Naive B cell (primary cell): ENCODE measurements at places on chromosomes 4 and X.
A peak's percentile ranks its signal among the peaks of the same experiment; 100 is the strongest.

- DNase-seq = peak; percentile 75
These were observed 42.9 kb upstream of the HS3ST1 start for GRCh38 chr4:11471618-11472017.

DNA sequence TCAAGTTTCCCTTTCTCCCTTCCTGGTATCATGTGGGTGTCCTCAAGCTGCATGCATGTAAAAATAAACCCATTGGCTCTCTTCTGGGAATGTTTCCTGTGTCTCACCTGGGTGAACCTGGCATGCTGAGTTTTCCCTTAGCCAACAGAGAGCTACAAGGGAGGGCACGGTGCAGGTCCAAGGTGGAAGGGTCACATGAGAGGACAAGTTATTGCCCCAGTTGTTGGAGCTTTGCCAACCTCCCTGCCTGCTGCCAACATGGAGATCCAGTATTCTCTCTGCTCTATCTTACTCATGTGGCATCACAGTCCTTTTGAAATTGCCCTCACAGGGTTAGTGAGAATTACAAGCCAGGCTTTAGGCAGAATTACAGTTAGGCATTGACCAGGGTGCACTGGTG lies 196.1 kb upstream of the GYPA start:
- no peak for DNase-seq

DNA sequence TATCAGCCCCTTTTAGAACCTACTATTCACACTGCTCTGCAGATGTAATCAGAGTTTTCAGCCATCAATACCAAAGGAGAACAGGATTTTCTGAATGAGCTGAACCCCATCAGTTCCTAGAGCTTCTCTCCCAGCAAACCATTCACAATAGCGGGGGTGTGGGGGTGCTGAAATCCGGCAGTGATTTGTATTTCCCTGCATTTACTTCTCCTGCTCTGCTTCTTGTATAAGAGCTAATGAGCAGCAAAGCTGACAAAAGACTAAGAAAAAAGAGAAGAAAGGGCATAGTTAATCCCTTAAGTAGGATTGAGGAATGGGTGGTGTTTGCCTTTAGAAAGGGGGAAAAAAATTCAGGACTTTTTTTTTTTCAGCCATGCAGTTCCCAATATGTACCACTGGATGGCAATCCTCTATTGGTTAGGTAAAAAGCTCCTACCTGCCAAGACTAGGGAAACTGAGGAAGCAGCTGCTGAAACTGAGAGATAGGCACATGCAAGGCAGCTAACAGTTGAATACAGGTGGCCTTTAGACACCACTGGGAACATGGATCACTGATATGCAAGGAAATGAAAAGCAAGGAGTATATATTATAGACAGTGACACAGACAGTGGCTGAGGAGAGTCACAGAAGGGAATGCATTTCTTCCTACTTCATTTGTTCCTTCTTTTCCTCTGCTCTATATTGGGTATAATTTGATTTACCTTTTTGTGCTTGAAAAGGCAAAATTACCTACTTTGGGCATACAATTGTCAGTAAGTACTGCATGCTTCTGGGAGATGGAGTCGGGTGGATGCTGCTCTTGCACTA lies 217.9 kb downstream of the HS6ST2 start:
- no peak for DNase-seq

DNA sequence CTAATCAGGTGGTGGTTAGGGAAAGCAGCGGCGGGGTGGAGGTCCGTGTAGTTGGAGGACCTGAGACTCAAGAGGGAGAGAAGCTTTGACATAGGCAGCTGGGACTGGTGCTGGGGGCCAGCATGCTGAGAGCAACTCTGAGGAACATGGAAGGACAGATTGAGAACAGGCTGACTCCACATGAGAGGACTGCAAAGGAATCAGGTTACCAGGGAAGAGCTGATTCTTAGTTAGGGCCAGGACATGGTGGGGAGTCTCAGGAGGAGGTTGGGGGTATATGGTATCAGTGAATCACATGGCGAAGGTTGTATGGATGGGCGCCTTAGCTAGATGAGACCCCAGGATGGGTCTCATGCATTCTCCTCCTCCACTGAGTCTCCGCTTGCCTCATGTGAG lies 264.0 kb upstream of the BOD1L1 start:
- no peak for DNase-seq

DNA sequence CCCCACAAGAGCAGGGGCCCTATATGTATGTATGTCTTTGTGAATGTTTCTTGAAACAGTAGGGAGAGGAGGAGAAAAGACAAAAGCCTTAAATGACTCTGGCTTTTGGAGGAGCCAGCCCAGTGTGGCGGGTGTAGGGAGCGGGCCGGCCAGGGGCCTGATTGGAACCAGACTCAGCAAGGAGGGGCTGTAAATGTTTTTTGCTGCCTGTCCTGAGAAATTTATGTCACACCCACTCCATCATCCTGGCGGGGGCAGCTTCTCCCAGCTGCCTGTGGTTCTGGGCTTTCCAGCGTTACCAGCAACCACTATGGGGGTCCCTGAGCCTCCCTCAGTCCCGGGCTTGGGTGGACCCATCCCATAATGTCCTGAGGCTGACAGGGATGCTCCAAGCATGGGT lies 130.8 kb downstream of the PJA1 start:
- DNase-seq = no peak

GRCh38 chr4:139770361-139770760 lies 104.7 kb downstream of the MGST2 start:
- DNase-seq = no peak

DNA sequence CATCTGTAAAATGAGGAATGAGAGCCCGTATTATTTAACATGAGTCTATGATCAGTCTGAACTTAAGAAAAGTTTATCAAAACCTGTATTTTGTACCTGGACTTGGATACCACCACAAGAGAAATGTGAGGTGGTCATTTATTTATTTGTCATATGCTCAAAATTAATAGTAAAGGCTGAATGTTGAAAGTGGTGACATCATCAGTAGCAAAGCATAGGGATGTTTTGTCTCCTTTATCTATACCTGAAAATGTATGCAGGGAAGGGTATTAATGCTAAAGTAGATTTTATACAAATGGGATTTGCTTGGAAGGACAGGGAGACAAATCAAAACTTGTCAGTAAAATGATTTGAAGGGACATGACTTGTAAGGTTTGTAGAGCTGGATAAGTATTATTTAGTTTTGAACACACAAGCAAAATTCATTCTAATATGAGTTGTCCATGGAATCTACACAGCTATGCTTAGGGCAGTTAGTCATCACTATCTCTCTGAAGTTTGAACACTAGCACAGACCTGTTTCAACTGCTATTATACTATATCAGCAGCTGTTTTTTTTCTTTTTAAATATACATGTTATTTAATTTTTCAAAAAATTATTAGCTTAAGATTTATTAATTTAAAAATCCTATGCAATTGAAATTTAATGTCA lies 52.4 kb upstream of the GUCY1A1 start:
- DNase-seq = no peak

DNA sequence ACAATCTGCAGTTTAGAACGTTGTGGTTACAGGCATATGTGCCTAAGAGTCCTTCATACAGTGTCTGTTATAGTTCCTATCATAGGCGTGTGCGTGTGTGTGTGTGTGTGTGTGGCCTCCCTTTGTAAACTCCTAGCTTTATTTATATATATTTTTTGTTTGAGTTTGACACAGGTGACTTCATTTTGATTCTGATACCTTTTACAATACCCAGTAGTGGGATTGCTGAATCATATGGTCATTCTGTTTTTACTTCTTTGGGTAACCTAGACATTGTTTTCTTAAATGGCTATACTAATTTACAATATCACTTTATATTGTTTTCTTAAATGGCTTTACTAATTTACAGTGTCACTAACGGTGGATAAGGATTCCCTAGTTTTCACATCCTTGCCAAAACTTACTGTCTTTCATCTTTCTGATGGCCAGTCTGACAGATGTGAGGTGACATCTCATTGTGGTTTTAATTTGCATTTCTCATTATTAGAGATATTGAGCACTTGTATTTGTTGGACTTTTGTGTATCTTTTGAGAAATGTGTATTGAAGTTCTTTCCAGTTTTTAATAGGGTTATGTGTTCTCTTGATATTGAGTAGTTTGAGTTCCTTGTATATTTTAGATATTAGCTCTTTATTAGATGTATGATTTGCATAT lies 211.1 kb upstream of the NUDT6 start:
- no peak for DNase-seq

GRCh38 chr4:13829457-13829856 lies 201.9 kb upstream of the BOD1L1 start:
- DNase-seq = no peak

DNA sequence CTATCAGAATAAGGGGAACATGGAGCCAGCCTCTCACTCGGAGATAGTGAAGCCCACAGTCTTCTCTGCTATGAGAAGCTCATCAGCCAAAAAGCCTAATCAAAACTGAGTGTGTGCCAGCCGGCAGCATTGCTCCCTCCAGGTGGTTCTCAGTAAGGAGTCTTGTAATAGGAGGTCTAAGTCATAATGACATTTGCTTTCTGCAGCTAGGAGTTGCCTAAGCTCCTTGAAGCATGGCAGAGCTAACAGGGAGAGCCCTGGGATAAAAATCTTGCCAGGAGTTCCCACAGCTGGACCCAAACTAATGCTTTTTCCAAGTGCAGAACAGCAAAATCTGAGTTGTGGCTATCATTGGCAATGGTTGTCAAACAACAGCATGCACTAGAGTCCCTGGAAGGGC lies 245.2 kb downstream of the SPATA18 start:
- DNase-seq = no peak

DNA sequence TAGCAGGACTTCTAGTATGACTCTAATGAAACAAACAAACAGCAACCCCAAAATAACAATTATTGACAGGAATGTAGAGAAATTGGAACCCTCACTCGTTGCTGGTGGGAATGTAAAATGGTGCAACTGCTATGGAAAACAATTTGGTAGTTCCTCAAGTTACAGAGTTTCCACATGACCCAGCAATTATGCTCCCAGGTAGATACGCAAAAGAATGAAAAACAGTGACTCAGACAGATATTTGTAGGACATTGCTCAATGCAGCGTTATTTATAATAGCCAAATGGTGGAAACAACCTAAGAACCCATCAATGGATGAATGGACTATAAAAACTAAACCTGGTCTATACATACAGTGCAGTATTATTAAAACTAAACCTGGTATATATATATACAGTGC lies 646.1 kb upstream of the FRG1 start:
- DNase-seq = no peak

- no peak for DNase-seq
These were observed 149.3 kb upstream of the GYPA start for GRCh38 chr4:144289667-144290428.

GRCh38 chrX:110421500-110422455 lies 63.1 kb downstream of the RTL9 start:
- DNase-seq = no peak

GRCh38 chr4:139528377-139529005 lies 27.5 kb downstream of the SETD7 start:
- no peak for DNase-seq

DNA sequence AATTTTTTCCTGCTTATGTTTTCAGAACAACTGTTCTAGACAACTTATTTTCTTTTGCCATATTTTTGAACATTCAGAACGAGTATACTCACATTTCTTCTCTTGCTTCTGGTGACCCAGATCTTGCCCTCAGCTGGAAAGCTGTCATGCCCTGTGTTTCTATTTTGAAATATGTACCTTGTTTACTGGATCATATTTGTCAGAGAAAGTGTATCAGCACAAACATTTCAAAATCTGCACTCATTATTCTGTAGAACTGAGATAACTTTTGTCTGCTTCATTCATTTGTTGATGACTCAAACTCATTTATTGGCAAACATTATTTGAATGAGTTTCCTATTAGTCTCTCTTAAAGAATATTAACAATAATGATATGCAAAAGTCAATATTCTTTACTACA lies 46.2 kb upstream of the FAM9A start:
- no peak for DNase-seq

DNA sequence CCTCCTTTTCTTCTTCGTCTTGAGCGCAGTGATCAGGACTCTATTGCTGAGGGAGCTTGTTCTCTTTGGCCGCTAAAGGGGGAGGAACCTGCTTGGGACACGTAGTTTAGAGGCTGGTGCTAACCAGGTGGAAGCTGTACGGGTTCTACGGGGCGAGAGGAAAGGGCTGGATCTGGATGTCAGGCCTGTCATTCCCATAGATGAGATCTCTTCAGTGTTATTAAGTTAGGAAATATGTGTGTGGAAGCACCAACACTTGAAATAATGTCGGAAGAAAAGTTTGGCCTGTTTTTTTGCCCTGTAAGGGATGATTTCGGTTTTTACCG lies 643 bp downstream of the SRP72 start:
- no peak for DNase-seq

DNA sequence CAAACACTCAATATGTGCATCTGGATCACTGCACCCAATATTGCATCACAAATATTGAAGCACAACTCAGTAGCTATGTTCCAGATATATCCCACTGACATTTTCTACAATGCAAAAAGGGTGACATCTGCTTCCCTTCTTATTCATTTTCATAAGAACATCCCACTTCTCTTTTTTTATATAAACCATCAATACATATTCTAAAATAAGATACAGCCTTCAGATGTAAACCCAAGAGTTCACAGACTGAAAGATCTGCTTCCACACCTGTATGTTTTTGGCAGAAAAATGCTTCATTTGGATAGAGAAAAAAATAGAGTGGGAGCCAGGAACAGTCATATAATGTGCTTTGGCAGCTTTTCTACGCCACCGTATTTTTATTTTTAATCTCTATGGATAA lies 815.6 kb upstream of the ADGRL3 start:
- no peak for DNase-seq

DNA sequence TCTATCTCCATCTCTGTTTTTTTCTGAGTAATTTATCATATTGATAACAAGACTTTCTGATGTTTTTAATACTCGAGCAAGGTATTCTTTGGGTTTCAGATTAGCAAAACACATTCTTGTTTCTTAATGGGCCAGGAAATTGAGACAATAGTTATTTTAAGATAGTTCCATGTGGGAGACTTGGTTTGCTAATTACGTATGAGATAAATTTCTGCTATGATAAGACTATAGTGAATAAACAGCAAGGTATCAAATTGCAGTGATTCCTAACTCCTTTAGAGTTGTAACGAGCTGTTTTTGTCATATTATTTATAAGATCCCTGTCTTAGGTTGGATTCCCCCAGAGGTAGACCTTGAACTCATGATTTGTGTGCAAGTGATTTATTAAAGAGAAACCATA lies 38.3 kb downstream of the SYTL5 start:
- no peak for DNase-seq

- no peak for DNase-seq
These were observed 134.9 kb upstream of the VEGFC start for GRCh38 chr4:176927664-176928063.

DNA sequence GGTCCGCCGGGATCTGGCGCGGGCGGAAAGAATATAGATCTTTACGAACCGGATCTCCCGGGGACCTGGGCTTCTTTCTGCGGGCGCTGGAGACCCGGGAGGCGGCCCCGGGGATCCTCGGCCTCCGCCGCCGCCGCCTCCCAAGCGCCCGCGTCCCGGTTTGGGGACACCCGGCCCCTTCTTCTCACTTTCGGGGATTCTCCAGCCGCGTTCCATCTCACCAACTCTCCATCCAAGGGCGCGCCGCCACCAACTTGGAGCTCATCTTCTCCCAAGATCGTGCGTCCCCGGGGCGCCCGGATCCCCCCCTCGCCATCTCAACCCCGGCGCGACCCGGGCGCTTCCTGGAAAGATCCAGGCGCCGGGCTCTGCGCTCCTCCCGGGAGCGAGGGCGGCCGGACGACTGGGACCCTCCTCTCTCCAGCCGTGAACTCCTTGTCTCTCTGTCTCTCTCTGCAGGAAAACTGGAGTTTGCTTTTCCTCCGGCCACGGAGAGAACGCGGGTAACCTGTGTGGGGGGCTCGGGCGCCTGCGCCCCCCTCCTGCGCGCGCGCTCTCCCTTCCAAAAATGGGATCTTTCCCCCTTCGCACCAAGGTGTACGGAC lies 482 bp upstream of the SHOX start:
- DNase-seq = no peak
